ENCODE measurements at places on chromosomes 2 and 18.

DNA sequence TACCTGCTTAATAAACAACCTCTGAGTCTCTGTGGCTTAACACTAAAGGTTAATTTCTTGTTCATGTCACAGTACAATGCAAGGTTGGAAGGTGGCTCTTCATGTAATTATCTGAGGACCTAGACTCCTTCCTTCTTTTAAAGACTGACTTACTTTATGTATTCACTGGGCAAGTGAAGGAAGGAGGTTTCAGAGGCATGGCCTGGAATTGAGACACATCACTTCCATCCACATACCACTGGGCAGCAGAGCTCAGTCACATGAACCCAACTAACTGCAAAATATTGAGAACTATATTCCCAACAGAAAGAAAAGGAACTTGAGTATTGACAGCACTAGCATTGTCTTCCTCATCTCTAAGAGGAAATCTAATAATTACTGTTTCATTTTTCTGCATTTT is 57.5 kb upstream of the FN1 start:
- no peak for DNase-seq

DNA sequence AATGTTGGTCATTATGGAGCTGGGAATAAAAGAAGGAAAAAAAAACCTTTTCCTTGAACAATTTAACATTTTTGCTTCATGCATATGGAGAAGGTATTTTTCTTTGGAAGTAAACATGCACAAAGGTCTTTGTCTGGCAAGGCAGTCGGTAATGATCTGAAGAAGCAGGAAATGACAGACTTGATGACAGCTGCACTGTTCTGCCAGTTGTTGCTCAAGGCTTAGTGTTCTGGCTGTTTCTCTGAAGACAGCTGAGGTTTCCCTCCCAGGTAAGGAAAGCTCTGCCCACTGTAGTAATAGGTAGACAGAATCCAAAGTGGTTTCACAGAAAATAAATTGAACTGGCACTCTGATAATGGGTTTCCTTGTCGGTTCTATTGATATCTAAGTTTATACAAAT is 308.4 kb upstream of the GCFC2 start:
- DNase-seq: no peak

- no peak for DNase-seq
Measured at GRCh38 chr2:218329826-218330593, 26.6 kb upstream of the CATIP start.

GRCh38 chr2:134774786-134775641 is 56.2 kb upstream of the TMEM163 start:
- DNase-seq: no peak

DNA sequence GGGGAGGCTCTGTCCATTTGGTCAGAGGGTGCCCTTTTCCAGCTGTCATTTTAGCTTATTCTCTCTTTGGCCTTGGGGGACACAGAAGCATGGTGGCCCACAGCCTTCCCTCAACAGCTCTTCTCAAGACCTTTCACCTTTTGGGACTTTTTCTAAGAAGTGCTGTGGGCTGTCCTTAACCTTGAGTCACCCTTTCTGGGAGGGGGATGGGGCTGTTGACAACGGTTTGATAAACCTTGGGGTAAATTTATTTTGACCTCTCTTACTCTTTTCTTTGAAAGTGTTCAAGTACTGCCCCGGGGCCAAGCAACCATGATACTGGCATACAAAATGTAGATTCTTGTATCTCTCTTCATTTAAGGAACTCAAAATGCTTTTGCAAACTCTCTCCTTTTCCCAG is 13.7 kb downstream of the IGFBP5 start:
- DNase-seq: no peak

DNA sequence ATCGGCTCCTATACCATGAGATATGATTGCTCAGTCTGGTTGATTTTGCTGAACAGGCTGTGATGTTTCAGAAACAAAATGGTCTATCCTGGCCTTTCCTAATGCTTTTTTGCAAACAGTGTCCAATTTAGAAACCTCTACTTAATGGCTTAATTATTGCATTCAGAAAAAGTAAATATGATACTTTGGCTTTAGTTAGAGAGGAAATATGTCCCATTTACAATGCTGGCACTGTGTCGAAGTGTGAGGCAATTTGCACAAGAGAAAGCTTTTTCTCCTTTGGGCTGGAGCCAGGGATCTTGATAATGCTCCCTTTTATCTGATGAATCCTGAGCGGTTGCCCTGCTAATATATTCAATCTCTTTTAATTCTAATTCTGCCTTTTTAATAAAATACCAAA is 418.9 kb downstream of the EPHA4 start:
- DNase-seq: no peak

- DNase-seq: no peak
Measured at GRCh38 chr2:25078170-25079049, 36.5 kb downstream of the EFR3B start.

DNA sequence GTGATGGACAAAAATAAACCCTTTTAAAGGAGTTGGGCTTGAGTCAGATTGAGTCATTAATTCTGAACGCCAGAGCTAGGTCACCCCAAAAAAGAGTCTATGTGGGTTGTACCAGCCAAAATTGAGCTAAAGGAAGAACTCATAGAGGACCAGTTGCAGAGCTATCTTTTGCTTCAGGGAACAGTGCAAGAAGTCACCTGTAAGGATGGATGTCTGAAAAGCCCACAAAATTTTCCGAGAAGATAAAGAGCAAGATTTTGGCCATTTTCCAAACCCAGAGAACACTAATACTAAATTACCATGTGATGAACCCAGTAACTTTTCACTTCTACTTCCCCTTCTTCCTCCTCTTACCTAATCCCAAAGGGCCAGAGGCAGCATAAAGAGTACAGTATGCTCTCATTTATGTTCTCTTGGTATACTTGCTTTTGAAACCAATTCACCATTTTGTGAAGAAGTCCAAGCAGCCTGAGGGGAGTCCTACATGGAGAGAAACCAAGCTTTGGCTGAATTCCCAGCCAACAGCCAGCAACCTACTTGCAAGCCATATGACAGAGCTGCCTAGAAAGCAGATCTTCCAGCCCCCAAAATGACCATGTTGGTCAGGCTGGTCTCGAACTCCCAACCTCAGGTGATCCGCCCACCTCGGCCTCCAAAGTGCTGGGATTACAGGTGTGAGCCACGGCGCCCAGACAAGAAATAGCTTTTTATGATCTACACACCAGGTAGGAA is 551.7 kb downstream of the SATB2 start:
- DNase-seq: no peak

DNA sequence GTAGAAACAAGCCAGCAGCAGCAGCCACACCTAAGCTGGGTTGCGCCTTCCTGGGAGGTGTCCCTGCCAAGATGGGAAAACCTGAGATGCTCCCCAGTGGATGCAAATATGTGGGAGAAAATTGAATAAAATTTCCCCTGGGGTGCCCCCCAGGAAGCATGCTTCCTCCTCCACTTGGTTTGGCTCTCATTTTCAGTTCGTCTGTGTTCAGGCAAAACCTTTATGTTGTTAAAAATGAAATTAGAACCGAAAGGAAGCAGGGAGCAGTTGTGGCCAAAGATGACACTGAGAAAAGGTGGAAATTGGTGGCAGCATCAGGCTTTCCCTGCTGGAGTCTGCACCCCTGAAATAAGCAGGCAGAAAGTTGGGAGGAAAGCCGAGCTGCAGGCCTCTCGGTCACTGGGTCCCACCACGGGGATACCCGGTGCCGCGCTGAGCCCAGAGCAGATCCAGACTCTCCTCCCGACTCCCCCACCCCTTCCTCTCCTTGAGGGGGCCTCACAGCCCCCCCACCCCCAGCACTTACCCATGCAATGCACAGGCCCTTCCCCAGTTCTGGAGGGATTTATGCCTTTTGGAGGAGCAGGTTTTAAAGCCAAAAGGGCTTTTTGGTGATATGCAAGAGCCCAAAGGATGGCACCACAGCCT is 267.7 kb upstream of the SPRED2 start:
- DNase-seq: no peak

- DNase-seq: no peak
Measured at GRCh38 chr2:222792001-222792611, 68.7 kb upstream of the ACSL3 start.

GRCh38 chr2:33375054-33375453 is 101.4 kb upstream of the RASGRP3 start:
- DNase-seq: no peak

DNA sequence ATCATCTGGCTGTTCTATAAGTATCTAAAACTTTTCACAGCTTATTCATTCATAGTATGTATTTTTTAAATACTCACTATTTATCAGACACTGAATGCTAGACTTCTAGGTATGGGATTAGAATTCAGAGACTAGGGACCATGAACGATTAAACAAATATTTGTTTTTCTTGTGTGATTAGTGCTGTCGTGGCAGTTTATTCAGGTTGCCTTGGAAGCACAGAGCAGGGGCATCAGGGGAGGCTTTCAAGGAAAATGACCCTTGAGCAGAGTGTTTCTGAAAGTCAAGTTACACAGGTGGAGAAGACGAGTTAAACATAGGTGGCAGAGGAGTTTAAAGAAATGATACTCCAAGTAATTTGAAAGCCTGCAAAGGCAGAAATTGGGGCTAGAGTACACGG is 5.7 kb downstream of the SPOPL start:
- DNase-seq: no peak

DNA sequence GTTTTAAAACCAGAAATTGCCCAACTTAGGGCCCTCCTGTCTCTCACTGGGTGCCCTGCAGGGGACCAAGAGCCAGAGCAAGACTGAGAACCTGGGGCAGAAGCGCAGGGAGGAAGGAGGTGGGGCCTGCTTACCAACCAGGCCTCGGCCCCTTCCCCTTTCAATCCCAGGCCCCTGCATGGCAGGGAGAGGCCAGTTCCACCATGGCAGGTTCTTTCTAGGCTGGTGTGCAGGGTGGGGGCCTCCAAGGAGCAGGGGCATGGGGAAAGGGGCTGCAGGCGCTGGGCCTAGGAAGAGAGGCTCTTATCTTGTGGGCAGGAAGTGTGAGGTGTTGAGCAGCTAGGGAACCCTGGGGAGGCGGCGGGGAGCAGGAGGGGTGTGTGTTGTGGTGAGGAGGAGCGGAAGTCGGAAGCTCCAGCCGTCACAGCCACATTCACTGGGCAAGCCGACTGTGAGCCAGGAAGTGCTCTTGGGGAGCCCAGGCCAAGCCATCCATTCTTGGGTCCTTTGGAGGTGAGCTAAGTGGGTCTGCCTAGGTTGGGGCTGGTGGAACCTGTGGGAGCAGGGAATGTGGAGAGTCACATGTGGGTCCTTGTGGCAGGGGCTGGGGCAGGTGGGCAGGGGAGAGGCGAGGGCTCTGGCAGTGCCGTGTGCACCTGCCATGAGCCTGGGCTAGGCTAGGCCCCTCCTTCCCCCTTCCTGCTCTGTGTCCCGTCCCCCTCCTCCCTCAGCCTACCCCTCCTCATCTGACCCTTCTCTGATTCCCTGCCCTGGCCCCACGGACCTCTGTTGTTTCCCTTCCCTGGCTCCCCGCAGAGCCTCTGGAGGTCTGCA is at the start of gene PSD4:
Gene PSD4 (plus strand): TSS at position 430 of the 834 bp plus-strand sequence. CDS start 8,486 bp downstream, outside the sequence.
- DNase-seq: peak; percentile 84

- DNase-seq: no peak
Measured at GRCh38 chr2:25805987-25806386, 72.3 kb downstream of the ASXL2 start.

DNA sequence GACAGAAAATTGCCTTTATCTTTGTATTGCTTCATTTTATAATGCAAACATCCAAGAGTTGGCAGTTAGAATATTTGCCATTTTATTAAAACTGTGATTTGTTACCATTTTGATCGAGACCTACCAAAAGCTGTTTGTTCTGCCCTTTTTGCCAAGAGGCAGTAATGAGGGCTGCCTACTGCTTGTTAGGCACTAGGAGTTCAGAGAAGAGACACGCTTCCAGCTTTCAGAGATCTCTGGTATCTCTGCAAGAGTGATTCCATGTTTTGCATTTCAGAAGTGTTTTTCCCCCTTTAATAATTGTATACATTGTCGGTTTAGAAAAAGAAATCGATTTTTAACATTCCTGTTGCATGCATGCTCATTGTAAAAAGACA is 628 bp downstream of the MRPL30 start:
- no peak for DNase-seq

GRCh38 chr2:28341208-28341891 is 51.3 kb upstream of the FOSL2 start:
- no peak for DNase-seq

GRCh38 chr2:19189391-19189790 is 169.0 kb downstream of the OSR1 start:
- DNase-seq: no peak

DNA sequence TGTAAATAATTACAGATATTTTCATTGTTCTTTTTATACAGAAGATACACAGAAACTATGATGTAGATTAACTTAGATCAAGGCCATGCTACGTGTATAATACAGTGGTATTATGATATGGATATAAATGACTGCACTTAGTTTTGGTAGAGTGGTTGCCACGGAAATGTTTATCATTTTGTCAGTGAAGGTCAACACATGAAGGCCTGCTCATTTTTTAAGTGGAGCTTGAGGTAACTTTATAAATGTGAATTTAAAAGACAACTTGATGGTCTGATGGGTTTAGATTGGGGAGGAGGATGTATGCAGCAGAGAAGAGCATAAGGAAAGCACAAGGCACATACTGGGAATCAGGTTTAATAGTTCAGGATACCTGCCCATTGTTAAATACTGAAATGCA is 14.4 kb upstream of the BBS5 start:
- DNase-seq: no peak

GRCh38 chr2:15169326-15170069 is 391.6 kb downstream of the NBAS start:
- DNase-seq: no peak

- no peak for DNase-seq
Measured at GRCh38 chr2:136207030-136207623, 89.2 kb upstream of the CXCR4 start.

DNA sequence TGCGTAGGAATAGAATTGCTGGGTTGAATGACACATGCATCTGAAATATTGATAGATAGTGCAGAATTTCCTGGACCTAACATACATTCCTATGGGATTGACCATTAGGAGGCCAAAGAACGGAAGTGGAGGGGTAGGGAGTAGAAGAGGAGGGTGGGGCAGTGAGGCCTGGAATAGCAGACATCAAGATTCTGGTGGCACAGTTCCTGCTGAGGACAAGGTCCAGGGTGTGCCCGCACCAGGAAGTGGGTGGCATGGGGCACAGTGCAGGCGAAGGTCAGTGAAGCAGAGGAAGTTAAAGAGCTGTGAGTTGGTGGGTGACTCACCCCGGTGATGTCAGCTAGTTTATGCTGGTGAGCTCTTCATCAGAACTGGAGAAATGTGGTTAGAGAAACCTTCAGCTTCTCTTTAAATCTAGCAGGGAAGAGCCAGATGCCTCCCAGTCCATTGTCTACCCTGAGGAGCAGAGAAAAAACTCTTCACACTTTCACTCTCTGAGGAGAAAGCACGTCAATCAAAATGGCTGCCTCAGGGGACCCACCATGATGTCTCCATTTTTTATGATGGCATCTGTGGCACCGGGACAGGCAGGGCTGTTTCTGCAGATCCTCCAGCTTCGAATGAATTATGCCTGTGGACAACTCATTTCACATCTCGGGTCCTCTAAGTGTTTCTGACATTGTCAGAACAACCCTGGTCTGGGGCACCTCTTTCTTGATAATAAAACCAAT is 55.9 kb upstream of the CTLA4 start:
- peak; percentile 18 for DNase-seq

- DNase-seq: no peak
Measured at GRCh38 chr18:41977233-41977632, 22.2 kb downstream of the PIK3C3 start.

DNA sequence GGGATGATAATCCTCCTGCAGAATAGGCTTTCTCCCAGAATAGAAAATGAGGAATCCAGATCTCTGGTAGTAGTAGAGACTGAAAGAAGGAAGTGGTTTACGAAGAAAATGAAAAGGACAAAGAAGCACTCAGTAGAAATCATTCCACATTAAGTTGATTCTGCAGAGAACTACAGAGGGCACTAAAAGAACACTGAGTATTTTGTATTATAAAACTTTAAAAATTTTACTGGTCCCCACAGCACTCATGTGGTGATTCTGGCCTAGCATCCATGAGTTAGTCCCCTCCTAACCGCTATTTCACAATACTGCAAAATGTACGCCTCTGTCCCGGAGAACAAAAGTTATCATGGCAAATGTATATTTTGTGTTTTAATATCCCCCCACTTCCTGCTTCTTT is 42.9 kb upstream of the SLC35F5 start:
- no peak for DNase-seq

Measured in T-helper 1 cell (primary cell).